ENCODE measurements at places on chromosomes 12 and 14.

GRCh38 chr12:53219292-53219955, 12.4 kb upstream of the ITGB7 start:
- no peak for DNase-seq

- DNase-seq, result peak; percentile 17
These were observed 104.5 kb upstream of the FRMD6 start for GRCh38 chr14:51547260-51547659.

DNA sequence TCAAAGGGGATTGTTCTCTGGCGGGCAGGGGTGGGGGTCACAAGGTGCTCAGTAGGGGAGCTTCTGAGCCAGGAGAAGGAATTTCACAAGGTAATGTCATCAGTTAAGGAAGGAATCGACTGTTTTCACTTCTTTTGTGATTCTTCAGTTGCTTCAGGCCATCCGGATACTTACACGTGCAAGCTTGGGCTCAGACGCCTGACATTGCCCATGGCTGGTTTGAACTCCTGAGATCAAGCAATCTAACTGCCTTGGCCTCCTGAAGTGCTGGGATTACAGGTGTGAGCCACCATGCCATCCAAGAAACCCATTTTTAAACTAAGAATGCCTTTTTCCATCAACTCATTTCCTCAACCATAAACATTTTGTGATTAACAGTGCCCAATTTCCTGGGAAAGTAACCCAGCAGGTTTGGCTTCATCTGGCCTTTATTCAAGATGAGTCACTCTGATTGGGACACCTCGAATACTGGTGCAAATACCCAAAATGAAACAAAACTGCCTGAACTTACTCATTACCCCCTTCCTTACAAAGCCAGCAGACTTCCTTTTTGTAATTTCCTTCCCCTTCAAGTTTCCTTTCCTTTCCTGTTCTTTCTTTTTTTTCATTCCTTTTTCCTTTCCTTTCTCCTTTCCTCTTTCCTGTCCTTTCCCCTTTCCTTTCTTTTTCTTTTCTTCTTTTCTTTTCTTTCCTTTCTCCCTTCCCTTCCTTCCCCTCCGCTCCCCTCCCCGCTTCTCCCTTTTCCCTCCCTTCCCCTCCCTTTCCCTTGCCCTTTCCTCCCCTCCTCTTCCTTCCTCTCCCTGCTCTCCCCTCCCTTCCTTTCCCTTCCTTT, 10.2 kb upstream of the RNASE10 start:
- no peak for DNase-seq

GRCh38 chr14:105380756-105381155, 17.6 kb upstream of the TEX22 start:
- DNase-seq, result no peak

GRCh38 chr14:79661752-79662151, 549.6 kb downstream of the DIO2 start:
- no peak for DNase-seq

GRCh38 chr12:75936515-75937440, 94.8 kb downstream of the PHLDA1 start:
- no peak for DNase-seq

GRCh38 chr12:45688183-45688582, 41.3 kb upstream of the ARID2 start:
- peak; percentile 20 for DNase-seq

DNA sequence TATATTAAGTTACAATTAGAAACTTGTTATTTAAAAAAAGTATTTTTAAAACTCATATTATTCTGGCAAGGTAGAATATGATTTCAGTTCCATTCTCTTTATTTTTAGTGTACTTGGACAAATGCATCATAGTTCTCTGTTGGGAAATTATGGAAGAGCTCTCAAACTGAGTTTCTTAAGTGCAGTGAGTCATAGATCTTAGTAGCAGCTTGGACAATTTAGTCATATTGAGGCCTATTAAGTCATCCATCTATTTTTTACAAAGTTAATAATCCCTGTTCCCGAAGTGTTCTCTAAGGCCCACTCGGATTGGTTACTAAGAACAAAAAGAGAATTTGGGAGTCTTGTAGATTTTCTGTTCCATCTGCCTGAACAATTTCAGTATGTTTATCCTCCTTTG, 113.9 kb downstream of the ANO4 start:
- no peak for DNase-seq

DNA sequence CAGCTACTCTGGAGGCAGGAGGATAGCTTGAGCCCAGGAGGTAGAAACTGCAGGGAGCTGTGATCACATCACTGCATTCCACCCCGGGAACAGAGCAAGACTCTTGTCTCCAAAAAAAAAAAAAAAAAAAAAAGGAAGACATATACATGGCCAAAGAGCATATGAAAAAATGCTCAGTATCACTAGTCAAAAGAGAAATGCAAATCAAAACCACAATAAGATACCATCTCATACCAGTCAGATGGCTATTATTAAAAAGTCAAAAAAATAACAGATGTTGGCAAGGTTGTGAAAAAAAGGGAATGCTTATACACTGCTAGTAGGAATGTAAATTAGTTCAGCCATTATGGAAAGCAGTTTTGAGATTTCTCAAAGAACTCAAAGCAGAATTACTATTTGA, 174.8 kb upstream of the ATF7IP start:
- DNase-seq, result no peak

GRCh38 chr14:101719045-101719645, 42.4 kb upstream of the PPP2R5C start:
- DNase-seq, result no peak

DNA sequence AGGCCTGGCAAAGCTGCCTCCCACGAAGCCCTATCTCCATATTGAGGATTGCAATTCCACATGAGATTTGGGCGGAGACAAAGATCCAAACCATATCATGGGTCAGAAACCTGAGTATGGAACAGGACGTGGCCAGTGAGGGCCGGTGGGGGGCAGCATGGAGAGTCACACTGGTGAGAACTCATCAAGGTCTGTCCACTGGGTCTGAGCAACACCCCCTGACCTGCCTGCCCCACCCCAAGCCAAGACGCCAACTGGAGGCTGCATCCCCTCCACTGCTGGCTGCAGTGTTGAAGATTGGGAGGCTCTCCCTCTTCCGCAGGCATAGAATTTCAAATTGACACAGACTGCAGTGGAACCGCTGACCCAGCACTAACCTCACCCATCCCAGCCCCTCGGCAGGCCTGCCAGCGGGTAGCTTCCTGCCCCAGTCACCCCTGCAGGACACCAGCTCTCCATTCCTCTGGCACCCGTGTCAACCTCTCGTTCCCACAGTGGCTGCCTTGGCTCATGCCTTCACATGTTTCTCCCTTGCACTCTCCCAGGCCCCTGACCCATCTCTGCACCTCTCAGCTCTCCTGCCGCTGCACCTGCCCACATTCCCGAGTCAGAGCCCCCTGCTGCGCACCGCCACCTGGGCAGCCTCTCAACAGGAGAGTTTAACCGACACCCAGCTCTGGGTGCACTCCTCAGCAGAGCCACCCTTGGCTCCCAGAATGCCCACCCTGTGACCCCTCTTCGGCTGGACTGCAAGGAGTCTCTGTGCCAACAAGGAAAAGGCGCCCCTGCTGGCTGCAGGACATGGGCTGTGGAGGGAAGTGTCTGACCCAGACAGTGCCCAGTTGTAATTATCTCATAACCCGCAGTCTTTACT, 45.2 kb upstream of the PPP2R5C start:
- no peak for DNase-seq
